Esophagus muscularis mucosa (tissue), 4 donors: ENCODE measurements at places on chromosomes 6 and 20.
A peak's percentile ranks its signal among the peaks of the same experiment; 100 is the strongest.

- no peak for DNase-seq
Measured at GRCh38 chr6:141963543-141964295, 169.0 kb upstream of the GJE1 start.

GRCh38 chr6:167984876-167985604, 12.4 kb upstream of the KIF25 start:
- DNase-seq: peak; percentile 86

- DNase-seq: no peak
Measured at GRCh38 chr20:49999329-49999728, 16.5 kb downstream of the SNAI1 start.

GRCh38 chr6:45493761-45494160, 116.0 kb upstream of the SUPT3H start:
- DNase-seq: no peak

DNA sequence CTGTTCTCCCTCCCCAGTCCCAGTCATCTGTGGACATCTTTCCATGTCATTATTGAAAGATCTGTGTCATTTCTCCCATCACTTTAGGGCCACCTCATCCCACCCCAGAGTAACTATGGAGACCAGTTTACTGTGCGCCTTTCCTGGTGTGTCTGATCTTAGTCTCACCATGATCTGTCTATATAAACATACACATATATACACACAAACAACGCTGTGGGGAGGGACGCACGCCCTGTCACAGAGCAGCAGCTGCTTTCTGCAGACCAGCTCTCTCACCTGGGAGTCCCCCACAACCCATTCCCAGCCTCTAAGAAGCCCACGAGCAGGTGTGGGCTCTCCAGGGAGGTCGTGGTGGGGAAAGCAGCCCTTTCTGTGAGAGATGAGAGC, 68.1 kb upstream of the TOX2 start:
- DNase-seq: no peak

- DNase-seq: peak; percentile 80
Measured at GRCh38 chr6:18330548-18331081, 56.5 kb upstream of the RNF144B start.

DNA sequence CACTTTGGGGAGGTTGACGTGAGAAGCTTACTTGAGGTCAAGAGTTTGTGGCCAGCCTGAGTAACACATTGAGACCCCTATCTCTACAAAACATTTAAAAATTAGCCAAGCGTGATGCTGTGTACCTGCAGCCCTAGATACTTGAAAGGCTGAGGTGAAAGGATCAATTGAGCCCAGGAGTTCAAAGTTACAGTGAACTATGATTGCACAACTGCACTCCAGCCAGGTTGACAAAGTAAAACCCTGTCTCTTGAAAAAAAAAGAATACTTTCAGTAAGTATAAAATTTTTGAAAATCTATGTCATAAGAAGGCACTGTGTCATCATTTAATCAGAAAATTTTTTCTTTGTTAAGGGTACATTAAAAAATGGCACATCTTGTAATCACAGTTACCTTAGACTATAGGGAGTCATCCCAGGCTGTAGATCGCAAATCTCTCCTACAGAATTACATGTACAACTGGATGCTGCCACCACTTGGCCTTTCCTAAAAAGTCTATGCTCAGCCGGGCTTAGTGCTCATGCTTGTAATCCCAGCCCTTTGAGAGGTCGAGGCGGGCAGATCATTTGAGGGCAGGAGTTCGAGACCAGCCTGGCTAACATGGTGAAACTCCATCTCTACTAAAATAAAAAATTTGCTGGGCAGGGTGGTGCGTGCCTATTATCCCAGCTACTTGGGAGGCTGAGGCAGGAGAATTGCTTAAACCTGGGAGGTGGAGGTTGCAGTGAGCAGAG, 17.0 kb upstream of the MRS2 start:
- DNase-seq: no peak

GRCh38 chr6:14851281-14851680, 394.6 kb upstream of the JARID2 start:
- DNase-seq: no peak

DNA sequence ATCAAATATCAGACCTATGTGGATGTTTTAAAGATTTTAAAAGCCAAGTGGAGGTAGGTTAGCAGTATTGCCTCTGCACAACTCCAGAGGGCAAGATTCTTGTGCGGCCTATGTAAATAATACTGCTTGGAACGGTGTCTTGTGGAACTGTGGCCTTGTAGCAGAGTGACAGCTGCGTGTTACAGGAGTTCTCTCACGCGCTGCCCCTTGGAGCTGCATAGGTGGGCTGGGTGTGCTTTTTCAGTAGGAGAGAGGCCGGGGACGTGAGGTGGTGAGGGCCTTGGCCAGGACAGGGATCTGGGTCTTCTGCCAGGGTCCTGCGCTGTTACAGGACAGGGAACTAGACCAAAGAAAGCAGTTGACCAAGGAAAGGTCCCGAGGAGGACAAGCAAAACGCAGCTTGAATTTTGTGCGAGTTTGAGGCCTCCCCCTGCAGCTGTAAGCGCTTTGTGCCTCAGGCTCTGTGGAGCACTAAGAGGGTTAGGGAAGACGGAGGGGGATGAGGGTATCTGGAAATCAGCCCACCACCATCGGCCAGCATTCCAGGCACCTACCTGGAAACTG, 1.5 kb downstream of the TMEM181 start:
- DNase-seq: no peak

DNA sequence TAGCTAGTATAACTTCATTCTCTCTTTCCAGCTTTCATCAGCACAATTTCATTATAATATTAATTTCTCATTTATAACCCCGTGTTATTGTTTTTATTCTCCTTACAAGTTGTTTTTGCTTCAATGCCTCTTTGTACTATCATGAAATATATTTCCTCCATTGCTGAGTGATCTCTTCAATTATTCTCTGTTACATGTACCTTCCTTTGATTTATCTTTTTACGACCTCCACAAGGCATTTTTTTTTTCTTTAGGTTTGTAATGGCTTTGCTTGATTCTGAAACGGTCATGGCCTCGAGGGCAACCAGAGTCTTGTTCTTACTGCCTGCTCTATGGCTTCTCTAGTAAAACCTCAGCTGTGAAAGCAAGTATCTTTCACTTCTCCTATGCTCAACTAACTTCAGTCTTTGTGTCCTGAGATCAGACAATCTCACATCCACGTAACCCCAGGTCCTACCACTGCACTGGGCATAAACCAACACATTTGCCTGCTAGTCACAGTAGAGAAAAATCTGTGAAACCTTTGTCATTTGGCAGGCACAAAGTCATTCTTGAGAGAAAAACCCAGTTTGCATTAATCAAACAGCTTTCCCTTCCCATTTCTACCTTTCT, 119.9 kb downstream of the UST start:
- no peak for DNase-seq

- DNase-seq: no peak
Measured at GRCh38 chr20:19874040-19874727, 116.1 kb downstream of the RIN2 start.
